ENCODE measurements at places on chromosomes 5 and 9.

GRCh38 chr9:134717924-134718645 lies 76.5 kb downstream of the COL5A1 start:
- DNase-seq = no peak

GRCh38 chr9:84781458-84781857 lies 111.9 kb downstream of the NTRK2 start:
- no peak for DNase-seq

GRCh38 chr9:133524146-133524545 lies 613 bp downstream of the MYMK start:
- no peak for DNase-seq

DNA sequence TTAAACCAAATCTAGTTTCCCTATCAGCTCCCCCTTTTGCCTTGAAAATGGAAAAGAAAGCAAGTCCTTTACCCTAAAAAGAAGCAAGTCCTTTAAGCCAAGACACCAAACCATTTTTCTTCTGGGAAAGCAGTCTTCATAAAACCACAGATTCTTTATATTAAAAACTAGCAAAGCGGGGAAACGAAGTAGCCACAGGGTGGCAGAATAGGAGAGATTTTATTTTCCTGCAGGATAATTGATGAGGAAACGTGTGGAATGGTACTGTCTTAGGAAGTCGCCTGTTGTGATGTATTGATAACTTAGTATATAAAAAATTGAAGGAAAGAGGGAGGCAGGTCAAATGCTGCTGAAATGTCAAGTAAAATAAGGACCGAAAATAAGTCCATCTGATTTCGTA lies 41.1 kb downstream of the ZNF883 start:
- no peak for DNase-seq

DNA sequence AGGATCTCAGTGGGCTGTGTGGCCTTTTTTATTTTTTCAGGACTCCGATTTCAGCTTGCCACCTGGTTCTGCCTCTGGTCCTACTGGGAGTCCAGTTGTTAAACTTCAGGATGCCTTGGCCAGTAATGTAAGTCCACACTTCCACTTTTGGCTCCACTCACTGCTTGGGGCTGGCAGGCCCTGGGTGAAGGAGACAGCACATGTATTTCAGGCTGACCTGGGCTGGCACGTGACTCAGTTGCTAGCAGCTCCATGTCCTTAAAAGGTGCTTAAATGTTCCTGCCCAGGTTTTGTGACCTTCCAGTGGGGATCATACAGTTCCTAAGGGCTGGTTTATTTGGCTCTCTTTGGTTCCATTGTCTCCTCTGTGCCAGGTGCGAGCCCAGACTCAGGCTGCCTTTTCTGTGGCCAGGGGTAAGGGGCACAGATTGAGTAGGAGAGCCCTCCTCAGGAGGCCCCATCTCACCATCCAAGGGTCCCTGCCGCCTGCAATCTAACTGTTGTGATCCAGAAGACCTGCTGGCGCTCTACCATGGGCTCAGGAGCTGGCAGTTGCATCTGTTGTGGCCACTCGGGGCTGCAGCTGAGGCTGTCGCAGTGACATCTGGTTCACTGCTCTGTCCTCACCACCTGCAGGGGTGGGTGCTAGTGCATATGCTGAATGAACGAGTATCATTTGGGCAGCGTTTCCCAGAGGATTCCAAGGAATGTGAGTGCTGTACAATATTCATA lies 19.2 kb upstream of the POMT1 start:
- DNase-seq = no peak

DNA sequence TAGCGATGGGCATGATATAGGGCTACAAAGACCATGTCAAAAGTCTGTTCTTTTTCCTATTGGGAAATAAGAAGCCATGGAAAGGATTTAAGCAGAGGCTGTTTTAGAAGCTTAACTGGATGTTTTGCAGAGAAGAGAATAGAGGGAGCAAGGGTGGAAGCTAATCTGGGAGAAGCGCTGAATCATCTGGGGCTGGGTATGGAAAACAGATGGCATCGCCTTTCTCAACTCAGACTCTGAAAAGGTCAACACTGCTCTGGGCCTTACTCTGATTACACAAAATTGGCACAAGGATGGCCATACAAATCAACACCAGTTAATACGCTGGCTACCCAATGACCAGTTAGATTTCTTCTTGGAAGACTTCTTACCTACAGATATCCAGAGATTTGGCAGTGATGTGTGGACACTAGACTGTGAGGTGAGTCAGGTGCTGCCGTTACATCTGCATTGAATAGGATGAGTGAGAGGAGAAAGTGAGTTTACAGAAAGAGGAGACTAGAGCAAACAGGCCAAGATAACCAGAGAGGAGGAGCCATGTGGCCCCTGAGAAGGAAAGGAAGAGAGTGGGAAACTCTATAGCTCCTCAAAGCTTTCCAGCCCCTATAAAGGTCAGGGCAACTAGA lies 6.2 kb upstream of the TCERG1 start:
- no peak for DNase-seq

DNA sequence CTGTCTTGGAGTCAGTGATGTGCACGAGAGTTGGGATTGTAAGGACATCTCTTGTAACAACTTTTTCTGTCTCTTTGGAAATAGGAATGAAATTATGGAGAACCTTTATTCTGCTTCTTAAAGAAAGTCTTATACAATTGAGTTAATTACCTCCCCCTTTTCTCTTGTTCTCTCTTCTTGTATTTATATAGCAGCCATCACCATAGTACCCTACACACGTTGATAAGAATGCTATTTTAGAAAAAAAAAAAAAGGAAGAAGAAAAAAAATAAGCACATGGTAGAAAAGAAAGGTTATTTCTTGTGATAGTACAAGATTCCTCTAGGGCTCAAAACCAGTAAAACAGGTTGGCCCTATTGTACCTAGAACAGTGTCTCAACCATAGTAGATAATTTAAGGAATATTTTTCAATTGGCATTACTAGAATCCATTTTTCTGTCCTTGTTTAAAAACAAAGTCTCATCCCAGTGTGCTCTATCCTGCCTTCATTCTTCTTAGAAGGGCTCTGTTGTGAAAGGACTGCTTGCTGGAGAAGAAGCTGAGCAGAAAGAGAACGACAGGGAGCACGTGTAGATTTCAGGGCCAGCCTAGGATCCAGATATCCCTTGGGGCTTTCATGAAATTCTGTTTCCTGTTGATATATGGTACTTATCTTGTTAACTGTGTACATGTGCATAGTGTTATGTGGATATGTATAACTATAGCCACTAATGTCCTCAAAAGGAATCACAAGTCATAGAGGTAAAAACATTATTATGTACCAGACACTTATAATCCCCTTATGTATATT lies 392.3 kb upstream of the MEF2C start:
- no peak for DNase-seq

- no peak for DNase-seq
Measured at GRCh38 chr5:83987513-83988292, 267.0 kb upstream of the HAPLN1 start.

GRCh38 chr9:110580850-110581249 lies 1.3 kb upstream of the SVEP1 start:
- DNase-seq = no peak

GRCh38 chr5:129903466-129904101 lies 681 bp upstream of the CHSY3 start:
- DNase-seq = no peak

GRCh38 chr5:111221139-111221538 lies 3.0 kb upstream of the CAMK4 start:
- DNase-seq = no peak

DNA sequence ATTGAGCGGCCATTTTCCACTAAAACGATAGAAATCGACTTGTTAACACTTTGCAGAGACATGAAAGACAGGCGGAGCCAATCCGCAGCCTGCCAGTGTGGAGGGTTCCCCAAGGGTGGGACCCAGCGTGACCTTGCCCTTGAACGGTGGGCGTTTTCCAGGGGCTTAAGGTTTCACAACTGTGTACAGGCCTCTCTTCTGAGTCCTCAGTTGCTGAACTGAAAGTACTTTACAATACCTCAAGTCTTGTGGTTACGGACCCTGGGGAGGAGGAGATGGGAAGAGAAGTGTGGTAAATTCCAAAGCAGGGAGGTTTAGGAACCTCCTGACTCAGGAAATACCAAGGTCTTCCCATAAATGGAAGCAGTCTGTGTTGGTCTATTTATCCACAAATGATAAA lies 68.2 kb upstream of the CKMT2 start:
- DNase-seq = no peak

- no peak for DNase-seq
Measured at GRCh38 chr9:112884721-112885120, 6.0 kb downstream of the SLC46A2 start.

- DNase-seq = no peak
Measured at GRCh38 chr9:35906923-35907699, 1.1 kb downstream of the HRCT1 start.

GRCh38 chr5:67160985-67161384 lies 35.6 kb downstream of the CD180 start:
- peak; percentile 57 for DNase-seq

DNA sequence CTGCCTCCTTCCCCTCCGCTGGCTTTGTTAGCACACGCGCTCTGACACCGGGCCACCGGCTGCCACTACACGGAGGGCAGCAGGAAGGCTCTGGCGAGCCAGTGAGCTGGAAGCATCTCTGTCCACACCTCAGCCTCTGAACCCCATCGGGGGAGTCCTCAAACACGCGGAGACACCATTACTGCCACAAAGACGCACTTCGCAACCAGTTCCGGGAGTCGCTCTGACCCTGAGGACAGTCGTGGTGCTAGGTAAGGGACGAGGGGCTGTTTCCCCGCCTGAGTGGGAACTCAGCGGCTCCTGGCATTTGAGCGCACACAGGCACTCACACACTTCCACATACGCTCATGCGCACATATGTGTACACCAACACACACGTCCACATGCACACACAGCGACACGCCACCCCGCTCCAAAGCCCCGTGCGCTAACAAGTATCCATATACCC lies 160.0 kb downstream of the C9orf152 start:
- no peak for DNase-seq

DNA sequence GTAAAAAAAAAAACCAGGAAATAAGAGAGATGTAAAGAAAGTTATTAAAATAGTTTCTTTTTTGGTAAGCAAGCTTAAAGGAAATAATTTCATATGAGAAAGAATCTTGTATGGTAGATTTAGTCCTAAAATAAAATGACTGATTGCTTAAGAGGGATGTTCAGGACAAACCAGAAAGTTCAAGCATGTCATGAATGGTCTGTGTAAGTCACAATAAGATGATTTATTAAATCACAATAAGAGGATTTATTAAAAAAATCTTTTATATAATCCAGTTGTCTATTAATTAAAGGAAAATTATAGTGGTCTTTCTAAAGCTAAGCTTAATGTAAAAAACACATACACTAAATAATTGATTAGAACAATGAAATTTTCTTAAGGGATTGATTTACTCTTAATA lies 91.8 kb upstream of the OR13F1 start:
- no peak for DNase-seq

GRCh38 chr9:96219026-96219899 lies 82.7 kb downstream of the HSD17B3 start:
- DNase-seq = peak; percentile 27

DNA sequence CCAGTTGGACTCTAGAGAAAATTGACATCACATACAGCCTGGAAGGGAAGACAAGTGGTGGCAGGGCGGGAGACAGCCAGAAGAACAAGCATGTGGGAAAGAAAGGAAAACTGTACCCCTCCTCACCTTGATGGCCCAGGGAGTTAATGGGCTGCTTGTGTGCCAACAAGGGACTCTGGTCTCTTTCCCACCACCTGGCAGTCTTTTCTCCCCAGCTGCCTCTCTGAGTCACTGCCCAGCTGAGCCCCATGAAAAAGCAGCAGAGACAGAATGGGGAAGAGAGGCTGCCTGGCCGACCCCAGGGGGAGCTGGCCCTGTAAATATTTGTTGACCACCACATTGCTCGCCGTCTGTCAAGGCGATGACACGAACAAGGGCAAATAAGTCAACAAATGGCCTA lies 359.4 kb downstream of the ENC1 start:
- DNase-seq = no peak

GRCh38 chr9:132311978-132312377 lies 42.8 kb downstream of the SETX start:
- DNase-seq = no peak

GRCh38 chr5:180648658-180649296 lies 623 bp downstream of the FLT4 start:
- DNase-seq = peak; percentile 11
